ENCODE measurements at places on chromosomes 5 and 9.

GRCh38 chr5:88883059-88883835, at the start of gene MEF2C:
Gene MEF2C (minus strand): TSS chr5:88883184. CDS start chr5:88823788, 59,396 bp downstream.
- no peak for DNase-seq

- no peak for DNase-seq
Measured at GRCh38 chr9:98978231-98978681, 34.5 kb downstream of the COL15A1 start.

DNA sequence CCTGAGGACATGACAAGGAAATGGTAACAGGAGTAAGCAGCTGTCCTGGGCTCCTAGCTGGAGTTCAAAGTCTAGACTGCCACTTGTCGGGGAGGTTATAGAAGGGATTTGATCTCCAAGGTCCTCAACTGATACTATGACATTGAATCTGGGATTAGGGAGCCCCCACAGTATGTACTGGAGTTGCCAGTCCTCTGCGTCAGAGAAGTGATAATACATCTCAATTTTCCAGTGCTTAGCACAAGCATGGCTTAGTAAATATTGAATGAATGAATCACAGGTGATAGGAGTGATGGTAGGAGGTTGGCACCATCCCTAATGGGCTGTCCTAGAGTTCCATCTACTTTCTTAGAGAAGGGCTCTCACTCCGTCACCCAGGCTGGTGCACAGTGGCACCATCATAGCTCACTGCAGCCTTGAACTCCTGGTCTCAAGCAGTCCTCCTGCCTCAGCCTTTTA, 6.2 kb upstream of the TPM2 start:
- no peak for DNase-seq

GRCh38 chr9:68980341-68980914, 33.5 kb downstream of the PRKACG start:
- no peak for DNase-seq

DNA sequence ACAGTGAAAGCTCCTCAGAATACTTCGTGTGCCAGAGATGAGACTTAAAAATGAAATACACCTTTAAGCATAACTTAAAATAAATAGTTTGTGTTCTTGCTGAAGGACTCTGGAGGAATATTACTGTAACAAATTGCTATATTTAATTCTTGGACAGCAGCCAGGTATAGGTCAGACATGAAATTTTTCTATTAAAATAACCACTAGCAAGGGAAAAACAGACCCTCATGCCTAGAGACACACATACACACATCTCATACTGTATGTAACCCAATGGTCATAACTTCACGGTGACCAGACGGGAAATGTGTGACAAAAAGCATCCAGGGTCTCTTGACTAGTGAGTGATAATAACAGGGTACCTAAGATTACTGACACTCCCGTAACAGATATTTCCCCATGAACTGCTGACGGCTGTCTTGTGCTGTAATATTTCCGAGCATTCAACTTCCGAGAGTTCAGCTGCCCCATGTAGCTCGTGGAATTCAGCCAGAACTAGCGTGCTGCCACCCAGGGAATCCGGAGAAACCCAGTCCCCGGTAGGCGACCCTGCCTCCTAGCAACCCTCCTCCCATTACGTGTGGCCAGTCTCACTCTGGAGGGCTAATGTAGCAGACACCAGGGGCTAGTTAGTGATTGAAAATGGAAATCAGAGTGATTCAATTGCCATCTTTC, 2295.1 kb upstream of the WWC1 start:
- no peak for DNase-seq

DNA sequence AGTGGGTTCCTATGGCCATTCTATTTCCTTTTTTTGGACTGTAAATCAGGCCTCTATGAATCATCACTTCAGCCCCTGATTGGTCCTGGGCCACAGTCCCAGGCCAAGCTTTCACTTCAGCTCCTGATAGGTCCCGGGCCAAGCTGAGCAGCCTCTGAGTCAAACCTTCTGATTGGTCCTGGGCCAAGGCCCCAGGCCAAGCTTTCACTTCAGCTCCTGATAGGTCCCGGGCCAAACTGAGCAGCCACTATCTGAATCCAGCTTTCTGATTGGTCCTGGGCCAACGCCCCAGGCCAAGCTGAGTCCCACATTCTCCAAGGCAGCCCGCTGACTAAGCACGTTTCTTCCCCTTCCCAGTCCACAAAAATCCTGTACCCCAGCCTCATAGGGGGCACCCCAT, 1972.9 kb upstream of the ACO1 start:
- DNase-seq = no peak

GRCh38 chr5:9829621-9830020, 199.5 kb upstream of the TAS2R1 start:
- DNase-seq = no peak

GRCh38 chr9:109403766-109404320, 83.0 kb upstream of the EPB41L4B start:
- DNase-seq = no peak

GRCh38 chr5:143318270-143318669, 85.2 kb downstream of the NR3C1 start:
- DNase-seq = no peak

- no peak for DNase-seq
Measured at GRCh38 chr9:97772145-97772544, 75.0 kb upstream of the XPA start.

GRCh38 chr5:126464016-126464415, 40.8 kb downstream of the GRAMD2B start:
- no peak for DNase-seq

GRCh38 chr5:40017135-40017534, 592.4 kb upstream of the DAB2 start:
- DNase-seq = no peak

DNA sequence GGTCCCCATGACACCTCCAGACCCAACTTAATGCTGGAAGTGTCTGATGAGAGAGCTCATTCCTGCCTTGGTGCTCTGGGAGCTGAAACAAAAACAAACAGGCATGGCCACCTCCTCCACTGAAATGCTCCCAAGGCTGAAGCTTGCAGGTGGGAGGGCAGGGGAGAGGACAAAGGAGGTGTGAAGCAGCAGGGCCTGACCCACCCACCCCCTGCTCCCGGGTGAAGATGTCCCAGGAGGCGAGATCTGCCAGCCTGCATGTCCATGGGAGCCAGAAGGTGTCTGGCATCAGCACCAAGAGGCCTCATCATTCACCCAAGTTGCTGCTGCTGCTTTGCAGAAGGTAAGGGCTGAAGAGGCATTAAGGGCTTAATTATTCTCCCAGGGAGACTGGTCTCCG, 4.2 kb upstream of the CCIN start:
- no peak for DNase-seq

DNA sequence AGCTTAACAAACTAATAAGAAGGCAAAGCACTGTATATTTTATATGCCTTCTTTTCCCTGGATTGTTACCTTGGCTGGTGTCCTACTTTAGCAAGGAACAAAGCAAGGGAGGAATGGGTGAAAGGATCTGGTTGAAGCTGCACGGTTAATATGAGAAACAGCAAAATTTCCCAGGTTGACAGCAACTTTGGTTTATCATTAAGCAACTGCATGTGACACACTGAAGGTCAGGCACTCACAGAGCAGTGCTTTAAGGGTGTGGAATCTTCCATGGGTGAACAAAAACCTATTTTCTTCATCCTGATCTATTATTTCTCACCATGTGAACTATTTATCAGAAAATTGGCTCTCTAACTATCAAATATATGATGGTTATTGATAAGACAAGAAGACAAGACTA, 109.0 kb upstream of the ATP10B start:
- DNase-seq = no peak

DNA sequence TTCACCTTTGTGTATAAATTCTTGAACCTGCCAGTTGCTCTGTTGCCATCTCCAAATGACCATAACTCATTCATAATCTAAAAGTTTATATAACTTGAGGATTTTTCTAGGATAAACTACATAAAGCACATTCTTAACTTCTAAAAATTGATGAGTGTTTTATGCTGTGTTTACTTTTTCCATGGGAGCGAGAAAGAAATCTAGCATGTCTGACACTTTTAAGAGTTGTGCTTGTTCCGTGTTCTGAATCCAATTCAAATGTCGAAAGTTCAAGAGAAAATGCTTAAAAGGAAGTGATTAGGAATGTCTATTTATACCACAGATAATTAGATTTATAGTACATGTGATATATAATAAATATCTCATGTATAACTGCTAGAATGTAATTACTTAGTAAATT, 154.4 kb downstream of the DEPDC1B start:
- no peak for DNase-seq

GRCh38 chr5:684751-685216, 8.4 kb downstream of the TPPP start:
- no peak for DNase-seq

- DNase-seq = no peak
Measured at GRCh38 chr5:107455111-107455544, 215.6 kb downstream of the EFNA5 start.

GRCh38 chr5:39446231-39446630, 21.5 kb upstream of the DAB2 start:
- no peak for DNase-seq

DNA sequence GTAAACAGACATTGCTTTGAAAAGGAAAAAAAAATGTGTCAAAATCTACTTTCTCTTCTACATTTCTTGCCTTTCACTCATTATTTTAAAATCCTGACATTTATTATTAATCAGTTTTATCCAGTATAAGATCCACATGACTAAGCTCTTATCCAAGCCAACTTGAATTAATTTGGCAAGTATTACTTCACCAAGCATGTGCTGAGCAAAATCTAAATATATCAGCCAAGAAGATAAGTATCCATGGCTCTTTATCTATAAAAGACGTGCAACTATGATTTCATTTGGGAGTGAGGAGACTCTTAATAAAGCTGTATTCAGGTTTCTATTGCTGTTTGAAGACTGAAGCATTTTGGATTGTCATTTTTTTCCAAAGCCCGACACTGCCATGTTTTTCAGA, 221.3 kb downstream of the TRIM36 start:
- DNase-seq = no peak

- DNase-seq = no peak
Measured at GRCh38 chr9:82010711-82011110, 22.1 kb downstream of the SPATA31D1 start.

GRCh38 chr5:3827624-3828023, 232.0 kb downstream of the IRX1 start:
- no peak for DNase-seq

- no peak for DNase-seq
Measured at GRCh38 chr5:78810098-78810920, 161.7 kb upstream of the LHFPL2 start.

DNA sequence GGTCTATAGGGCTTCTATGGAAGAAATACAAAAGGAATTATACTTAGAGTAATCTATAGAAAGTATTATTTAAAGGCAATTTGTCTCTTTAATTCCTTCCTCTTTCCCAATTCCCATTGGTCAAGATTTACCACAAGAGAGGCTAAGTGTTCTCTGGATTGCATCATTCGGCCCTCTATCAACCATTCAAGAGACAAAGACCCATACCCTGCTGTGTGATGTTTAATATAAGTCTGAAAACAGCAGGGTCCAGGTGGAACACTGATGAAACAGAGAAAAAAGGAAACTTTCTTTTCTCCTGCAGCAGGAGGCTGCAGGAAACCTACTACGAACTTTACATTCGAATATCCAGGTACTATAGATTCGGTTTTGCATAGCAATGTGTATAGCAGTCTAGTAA, 323.4 kb downstream of the CHSY3 start:
- no peak for DNase-seq

- DNase-seq = no peak
Measured at GRCh38 chr9:81070689-81071088, 618.7 kb downstream of the TLE1 start.

DNA sequence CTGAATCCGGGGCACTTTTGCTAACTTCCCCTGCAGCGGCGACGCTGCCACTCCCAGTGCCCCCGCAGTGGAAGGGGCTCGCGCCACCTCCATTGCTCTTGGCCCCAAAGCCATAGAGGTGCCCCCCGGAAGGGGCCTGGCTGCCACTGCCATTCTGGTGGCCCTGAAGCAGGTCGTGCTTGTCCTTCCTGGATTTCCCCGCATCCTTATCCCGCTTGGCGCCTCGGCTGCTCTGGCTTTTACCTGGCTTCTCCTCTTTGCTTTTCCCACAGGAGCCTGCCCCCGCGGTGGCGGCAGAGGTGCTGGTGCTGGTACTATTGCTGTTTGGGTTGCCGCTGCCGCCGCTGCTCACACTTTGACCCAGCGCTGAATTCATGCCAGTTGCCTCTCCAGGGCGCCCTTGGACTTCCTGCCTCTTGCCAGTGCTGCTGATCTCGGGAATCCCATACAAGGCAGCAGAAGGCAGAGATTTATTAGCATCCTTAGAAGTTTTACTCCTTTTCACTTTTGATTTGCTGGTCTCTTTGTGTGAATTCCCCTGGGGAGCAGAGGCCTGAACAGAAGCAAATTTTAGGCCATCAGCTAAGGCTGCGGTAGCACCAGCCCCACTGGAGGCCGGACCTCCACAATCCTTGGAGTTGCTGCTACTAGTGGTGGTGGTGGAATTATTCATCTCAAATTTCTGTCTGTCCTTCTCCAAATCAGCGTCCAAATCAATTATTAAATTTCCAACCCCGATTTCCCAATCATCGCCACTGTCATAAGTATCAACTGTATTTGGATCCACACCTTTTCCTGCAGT, 2.1 kb downstream of the ZNF608 start:
- DNase-seq = no peak

DNA sequence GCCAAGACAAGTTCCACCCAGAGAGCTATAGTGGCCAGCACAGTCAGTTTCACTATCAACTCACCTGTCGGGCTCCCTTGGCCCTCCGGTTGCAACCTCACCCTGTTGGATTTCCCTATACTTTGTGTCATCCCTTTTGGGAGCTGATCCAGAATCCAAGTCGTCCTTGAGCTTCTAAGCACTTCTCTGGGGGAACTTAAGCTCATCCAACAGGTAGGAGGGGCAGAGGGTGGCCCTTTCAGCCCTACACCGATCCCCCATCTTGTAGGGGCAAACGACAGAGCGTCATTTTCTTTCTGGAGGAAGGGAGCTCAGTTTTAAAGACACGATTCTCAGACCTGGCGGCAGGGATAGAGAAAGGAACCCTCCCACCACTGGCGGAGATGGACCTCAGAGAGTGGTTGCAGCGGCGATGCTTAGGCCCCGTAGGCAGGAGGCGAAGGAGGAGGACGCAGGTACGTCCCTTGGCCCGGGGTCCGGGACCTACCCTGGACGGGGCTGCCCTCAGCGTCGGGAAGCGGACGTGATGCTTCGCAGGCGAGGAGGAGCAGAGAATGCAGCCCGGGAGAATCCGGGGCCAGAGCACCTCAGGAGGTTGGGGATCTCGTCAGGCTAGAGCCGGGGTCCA, 519 bp downstream of the ZER1 start:
- DNase-seq = no peak

GRCh38 chr9:112000743-112001142, 104.1 kb downstream of the UGCG start:
- no peak for DNase-seq

- no peak for DNase-seq
Measured at GRCh38 chr5:98308960-98309359, 464.5 kb upstream of the RGMB start.

DNA sequence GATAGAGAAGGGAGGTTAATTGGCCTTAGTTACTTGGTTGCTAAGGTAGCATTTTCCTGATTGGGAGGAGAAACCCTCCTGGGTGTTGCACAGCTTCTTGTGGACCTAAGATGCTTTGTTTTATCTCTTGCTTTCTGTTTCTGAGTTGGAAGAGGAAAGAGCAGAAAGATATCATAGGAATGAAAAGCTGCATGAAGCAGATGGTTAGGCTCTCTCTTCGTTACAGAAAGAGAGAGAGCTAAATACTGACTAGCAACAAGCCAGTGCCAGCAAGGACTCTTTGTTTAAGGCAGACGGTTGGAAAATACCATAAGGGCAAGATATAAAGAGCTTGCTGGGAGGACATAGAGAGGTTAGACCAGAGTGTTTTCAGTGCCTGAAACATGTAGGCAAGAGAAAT, 103.1 kb downstream of the ATG10 start:
- no peak for DNase-seq
